ENCODE measurements at places on chromosomes 5 and 9.

DNA sequence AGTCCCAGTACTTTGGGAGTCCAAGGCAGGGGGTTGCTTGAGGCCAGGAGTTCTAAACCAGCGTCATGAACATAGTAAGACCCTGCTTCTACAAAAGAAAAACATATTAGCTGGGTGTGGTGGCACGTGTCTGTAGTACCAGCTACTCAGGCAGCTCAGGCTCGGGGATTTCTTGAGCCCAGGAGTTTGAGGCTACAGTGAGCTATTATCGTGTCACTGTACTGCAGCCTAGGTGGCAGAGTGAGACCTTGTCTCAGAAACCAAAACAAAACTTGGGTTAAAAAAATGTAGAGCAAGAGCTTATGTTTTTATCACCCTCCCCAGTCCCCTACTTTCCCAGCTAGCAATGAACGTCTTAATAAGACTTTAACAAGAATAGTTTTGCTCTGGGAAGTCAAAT, 46.7 kb downstream of the UHRF2 start:
- DNase-seq, result no peak

DNA sequence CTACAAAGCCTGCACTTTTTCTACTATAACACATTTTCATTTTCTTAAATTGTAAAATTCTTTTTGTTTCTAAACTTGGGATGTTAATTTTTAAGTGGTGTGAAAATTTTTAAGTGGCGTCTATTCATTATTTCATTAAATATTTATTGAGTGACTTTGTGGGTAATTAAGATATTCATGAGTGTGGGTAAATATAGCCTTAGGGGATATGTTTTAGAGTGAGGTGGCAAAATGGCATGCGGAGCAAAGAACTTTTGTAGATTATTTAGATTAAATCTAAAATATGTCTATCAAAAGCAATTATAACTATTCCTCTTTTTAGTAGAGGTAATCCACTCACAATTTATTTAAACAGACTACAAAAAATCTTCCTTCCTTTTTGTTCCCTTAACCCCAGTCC, 188.4 kb downstream of the PCSK1 start:
- no peak for DNase-seq

DNA sequence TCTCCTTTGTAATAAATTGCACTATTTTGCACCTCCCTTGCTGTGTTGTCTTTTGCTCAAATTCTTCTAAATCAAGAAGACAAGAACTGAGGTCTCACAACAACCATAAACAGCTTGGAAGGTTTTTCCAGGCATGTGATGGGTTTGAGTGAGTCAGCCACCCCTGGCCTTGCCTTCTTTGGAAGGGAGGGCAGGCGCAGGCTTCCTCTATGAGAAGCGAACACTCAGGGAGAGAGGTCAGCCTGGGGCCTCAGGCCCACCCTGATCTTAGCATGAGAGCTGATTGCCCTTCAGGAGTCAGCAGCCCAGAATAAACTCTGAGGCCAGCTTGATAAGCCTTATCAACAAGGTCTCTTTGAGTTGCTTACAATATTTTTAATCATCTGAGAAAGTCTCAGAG, 31.6 kb downstream of the S1PR3 start:
- DNase-seq, result no peak

DNA sequence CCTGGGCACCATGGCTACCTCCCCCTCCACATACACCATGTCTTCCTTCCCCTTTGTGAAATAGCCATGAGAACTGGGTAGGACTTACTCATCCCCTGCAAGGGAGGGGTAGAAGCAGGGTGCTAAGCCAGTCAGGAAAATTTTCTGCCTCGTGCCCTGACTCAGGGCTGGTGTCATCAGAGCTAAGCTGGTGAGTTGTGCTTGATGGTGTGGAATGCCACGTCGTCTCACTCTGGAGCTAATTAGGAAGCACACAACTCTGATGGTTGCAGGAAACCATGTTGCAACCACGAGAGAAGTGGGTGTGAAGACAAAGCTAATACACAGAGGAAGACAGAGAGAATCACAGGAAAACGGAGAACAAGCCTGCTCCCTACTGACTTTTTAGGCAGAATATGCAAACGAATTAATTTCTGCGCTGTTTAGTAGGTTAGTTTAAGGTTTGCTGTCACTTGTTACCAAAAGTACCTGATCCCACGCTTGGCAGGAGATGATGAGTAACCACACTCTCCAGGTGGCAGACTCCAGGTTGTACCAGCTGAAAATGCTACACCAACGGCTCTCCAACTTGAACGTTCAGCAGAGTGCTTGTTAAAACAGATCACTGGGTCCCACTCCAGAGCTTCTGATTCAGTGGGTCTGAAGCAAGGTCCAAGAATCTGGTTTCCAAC, 54.5 kb downstream of the STK10 start:
- peak; percentile 32 for DNase-seq

GRCh38 chr9:10921671-10922070, 308.9 kb upstream of the PTPRD start:
- DNase-seq, result no peak

DNA sequence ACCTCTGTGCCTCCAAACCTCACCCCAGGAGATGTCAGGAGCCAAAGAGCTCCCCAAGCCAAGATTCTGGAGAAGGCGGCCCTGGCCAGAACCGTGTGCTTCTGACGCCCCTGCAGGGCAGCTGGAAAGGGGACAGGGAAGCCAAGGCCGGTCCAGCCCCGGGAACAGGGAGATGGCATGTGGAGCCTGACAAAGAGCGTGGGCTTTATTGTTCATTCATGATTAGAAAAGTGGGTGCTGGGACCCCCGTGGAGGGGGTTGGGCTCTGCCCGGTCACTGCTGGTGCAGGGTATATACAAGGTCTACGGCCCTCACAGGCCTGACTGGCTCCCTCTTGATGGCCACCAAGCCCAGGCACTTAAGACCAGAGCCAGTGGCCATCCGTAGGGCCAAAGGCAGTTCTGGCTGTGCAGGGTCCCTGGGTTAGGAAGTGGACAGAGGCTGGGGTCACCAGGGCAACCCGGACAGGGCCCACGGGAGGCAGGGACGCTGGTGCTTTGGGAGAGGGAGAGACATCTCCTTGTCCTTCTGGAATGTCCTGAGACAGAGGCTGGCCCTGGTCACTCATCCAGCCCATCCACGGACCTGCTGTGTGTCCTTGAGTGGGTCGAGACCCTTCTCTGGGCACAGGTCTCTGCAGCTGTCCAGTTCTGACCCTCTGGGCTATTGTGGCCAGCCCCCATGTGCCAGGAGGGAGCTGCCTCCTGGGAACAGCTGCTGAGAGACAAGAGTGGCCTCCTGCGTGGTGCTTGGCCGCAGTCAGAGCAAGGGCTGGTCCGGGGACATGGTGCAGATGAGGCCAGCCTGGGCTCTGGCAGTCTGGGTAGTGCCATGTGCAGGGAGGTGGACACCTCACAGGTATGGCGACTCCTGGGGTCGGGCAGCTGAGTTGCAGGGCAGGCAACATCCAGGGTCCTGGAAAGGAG, 12.5 kb downstream of the NINJ1 start:
- DNase-seq, result no peak

- DNase-seq, result no peak
Observed at GRCh38 chr9:133594310-133594709, 14.9 kb downstream of the FAM163B start.

DNA sequence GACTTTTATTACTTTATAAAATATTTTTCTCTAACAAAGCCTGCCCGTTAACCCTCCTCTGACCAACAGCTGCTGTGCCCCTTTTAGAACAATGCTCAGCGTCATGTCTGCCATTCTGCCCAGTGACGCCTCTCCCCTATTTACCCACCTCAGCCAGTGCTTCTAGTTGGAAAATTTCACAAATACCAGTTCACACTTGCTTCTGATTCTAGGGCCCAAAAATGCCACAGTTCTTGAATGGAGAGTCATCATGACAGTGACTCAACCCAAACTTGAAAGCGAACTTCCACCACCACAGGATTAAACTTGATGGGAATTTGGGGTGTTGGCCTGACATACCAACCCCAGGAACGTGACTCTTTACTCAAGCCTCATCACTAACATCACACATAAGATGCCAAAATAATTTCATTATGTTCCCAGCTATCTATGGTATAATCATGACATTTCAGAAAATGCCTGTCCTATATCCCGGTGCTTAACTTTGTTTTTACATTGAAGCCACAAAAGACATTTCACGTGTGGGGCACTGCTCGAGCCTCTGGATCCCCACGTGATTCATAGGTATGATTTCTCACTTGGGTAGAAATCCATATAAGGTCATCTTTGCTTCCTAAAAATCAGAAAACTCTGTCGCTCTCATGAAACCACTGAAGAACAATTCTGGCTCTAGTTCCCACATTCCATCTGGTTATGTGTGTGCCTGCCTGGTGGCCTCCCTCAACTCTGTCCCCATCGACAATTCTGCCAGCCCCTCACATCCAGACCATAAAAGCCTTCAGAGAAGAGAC, 220.9 kb downstream of the ACTL7B start:
- no peak for DNase-seq

GRCh38 chr5:113487416-113487780, 855 bp downstream of the MCC start:
- no peak for DNase-seq

- DNase-seq, result peak; percentile 1
Observed at GRCh38 chr9:117936185-117937130, 232.3 kb downstream of the TLR4 start.

- DNase-seq, result no peak
Observed at GRCh38 chr9:135850737-135851136, 56.6 kb downstream of the CAMSAP1 start.

GRCh38 chr9:80467632-80468031, 895.9 kb downstream of the TLE4 start:
- no peak for DNase-seq

- DNase-seq, result no peak
Observed at GRCh38 chr5:3225201-3225960, 370.3 kb upstream of the IRX1 start.

- DNase-seq, result no peak
Observed at GRCh38 chr9:70614786-70615463, 200.5 kb upstream of the KLF9 start.

GRCh38 chr9:72119853-72120252, 29.4 kb upstream of the GDA start:
- DNase-seq, result no peak

GRCh38 chr5:160542281-160542680, 120.6 kb downstream of the PTTG1 start:
- no peak for DNase-seq

DNA sequence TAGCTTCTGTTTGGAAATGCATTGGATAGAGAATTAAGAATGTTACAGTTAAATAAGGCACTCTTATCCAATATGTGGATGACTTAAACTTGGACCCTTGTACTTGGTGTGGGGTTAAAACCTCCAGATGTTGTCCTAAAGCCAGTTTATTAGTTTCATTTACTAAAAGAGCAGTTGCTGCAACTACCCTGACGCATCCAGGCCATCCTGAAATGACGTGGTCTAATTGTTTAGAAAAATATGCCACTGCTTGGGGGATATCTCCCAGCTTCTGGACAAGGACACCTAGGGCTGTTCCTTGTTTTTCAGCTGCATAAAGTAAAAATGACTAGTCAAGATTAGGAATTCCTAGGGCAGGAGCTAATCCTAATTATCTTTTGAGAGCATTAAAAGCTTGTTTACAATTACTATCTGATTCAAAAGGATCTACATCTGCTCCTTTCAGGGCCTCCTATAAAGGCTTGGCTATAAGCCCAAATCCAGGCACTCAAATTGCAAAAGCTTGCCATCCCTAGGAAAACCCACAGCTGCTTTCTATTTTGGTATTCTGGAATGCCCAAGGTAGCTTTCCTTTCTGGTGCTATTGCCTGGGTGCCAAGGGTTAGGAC, 45.7 kb upstream of the SLCO4C1 start:
- no peak for DNase-seq

- no peak for DNase-seq
Observed at GRCh38 chr5:173778152-173778782, 109.9 kb upstream of the CPEB4 start.

- no peak for DNase-seq
Observed at GRCh38 chr9:137374131-137374845, 48.7 kb downstream of the EXD3 start.

DNA sequence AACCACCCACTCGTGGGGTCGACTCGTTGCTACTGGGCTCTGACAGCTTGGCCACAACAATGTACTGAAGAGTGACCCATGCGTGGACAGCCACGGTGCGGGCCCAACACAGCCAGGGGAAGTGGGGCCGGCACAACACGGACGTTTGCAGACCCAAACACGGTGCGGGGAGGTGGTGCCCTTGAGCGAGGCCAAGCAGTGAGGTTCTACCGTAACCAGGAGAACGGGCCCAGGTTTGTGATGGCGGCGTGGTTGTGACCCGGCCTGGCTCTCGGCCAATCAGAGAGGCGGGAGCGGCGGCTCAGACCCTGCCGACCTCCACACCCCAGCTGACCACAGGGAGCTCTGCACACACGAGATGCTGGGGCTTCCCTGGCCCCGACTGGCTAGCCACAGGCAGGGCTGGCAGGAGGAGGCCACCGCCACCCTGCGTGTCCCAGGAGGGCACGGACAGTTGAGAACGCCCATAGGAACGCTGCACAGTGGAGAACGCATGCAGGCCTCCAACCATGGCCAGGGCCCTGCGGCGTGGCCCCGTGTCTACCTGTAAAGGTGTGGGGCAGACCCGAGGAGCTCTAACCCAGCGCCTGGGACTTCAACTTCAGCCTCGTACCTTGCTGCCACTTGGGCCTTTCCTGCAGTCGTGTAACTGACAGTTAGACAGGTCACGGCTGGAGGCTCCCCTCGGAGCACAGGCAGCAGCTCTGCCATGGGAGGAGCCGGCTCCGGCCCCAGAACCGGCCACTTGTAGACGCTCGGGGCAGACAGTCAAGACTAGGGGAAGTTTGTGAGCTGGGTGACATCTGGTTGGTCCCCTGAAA, 13.7 kb downstream of the BRD3 start:
- DNase-seq, result no peak

DNA sequence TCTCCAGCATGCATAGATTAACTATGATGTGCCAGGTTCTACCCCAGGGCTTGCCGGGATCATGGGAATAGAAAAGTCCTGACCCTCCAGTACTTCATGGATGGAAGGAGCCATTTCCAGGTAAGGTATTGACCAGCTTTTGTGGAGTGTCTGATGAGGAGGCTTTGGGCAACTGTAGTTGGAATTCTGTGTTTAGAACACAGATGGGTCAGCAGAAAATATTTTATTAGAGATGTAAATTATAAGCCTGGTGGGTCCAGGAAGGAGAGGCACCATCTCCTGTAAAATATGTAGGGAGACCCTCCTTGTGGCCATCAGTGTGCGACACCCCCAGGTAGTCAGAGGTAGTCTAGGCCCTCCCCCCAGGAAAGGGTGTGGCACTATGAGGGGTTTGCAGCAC, 156.2 kb downstream of the IRX1 start:
- no peak for DNase-seq

DNA sequence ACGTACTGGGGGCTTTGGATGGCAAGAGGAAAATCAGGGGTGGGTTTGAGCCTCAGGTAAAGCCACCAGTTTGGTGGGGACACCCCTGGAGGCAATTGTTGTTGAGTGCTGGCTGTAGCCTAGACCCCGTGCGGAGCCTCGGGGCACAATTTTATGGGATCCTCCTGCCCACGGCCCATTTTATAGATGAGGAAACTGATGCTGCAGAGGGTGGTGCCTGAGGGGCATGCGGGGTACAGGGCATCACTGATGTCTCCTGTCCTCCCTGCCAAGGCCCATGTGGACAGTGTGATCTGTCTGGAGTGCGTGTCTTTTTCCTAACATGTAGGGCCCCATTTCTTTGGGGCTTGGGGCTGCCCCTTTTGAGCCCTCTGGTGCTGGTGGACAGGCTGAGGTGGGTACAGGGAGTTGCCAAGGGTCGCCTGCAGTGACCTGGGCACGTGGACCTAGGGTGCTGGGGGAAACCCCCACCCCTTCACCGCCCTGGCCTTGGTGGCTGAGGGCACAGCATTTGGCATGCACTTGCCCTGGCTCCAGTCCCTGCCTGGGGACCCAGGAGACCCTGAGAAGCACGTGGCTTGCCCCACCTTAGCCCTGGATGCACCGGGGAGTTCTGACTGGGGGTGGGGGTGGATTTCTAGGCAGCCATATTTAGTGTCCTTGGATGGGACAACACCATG, 22.1 kb downstream of the WNK2 start:
- no peak for DNase-seq

Measured in CD8-positive, alpha-beta T cell (primary cell).